ENCODE measurements at places on chromosomes 12 and 14.
A peak's percentile ranks its signal among the peaks of the same experiment; 100 is the strongest.

DNA sequence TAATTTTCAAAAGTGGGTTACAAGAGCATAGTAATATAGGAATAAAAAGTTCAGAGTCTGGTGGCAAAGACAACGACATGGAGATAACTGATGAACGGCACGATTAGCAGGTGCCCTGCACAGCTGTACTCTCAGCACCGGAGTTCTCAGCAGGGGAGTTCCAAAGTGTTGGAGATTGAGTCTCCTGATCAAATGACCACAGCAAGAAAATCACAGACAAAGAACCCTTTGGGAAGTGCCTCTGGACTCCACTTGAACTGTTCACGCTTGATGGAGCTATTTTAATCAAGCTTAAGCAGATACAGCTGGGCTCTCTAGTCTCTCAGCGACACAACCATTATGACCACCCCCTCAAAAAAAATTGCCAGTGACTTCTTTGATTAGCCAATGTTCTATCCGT is 153.1 kb downstream of the ALG10B start:
- ATAC-seq, result no peak

- ATAC-seq, result no peak
Observed at GRCh38 chr12:67958187-67958586, 31.1 kb upstream of the IFNG-AS1 start.

GRCh38 chr12:57216014-57216911 is at the start of gene NXPH4:
TSS of gene NXPH4 (plus strand) at chr12:57216794. CDS start at chr12:57216970, 176 bp downstream.
- peak; percentile 11 for ATAC-seq

GRCh38 chr12:53751336-53752191 is at the start of gene CISTR:
TSS of gene CISTR (minus strand) at chr12:53751979.
- peak; percentile 1 for ATAC-seq

GRCh38 chr12:47711448-47711847 is 5.6 kb upstream of the RPAP3 start:
- ATAC-seq, result no peak

GRCh38 chr14:22487401-22487800 is 101.6 kb downstream of the DAD1 start:
- ATAC-seq, result no peak
